Activated CD4-positive, alpha-beta T cell treated with anti-CD3 and anti-CD28 coated beads, Interleukin-2, amount 10 ng/mL, durations not matched to agents 7 days and 5 days (primary cell): ENCODE measurements at places on chromosomes 16 and 17.

DNA sequence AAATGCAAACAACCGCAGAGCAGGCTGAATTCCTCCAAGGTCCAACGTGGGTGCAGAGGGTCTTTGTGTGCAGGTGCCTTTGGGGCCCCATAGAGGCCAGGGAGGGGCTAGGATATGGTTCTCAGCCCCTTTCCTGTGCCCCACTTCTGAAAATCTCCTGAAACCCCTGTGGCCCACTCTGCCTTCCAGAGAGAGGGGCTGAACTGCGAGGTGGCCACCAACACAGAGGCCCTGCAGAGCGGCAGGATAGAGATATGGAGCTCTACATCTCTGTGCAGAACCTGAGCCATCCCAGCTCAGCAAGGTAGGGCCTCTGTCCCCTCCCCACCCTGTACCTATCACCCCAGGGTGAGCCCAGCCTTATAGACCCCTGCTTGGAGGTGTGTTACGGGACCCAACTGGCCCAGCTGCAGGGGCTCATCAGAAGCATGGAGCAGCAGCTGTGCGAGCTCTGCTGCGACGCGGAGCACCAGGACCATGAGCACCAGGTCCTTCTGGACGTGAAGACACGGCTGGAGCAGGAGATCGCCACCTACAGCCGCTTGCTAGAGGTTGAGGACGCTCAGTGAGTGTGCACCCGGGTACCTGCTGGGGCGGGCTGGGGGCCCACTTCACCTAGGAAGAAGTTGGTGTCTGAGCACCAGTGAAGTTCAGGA is 5.5 kb downstream of the USP6 start:
- no peak for DNase-seq

DNA sequence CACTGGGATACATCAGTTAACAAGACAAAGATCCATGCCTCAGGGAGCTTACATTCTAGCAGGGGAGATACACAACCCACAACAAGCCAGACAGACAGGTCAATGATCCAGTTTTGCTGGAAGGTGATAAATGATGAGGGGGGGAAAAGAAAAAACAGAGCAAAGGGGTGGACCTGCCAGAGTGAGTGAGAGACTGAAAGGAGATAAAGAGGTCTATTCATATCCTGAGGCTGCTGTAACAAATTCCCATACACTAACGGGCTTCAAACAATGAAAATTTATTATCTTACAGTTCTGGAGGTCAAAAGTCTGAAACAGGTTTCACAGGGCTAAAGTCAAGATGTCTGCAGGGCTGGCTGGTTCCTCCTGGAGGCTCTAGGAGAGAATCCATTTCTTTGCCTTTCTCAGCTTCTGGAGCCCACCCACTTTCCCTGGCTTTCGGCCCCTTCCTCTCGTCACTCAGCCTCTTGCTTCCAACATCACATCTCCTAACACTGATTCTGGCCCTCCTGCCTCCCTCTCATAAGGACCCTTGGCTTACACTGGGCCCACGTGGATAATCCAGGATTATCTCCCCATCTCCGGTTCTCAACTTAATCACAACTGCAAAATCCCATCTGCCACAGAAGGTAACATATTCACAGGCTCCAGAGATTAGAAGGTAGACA is 81.5 kb downstream of the GAS7 start:
- DNase-seq, result no peak

- no peak for DNase-seq
Observed at GRCh38 chr16:4900036-4900435, 36.9 kb downstream of the PPL start.

GRCh38 chr16:85301231-85301630 is 189.0 kb upstream of the CIBAR2 start:
- no peak for DNase-seq

GRCh38 chr16:28609631-28610594 is at the start of gene SULT1A1:
TSS of gene SULT1A1 (minus strand) at chr16:28610044. CDS start at chr16:28608855, 1,189 bp downstream.
- no peak for DNase-seq

DNA sequence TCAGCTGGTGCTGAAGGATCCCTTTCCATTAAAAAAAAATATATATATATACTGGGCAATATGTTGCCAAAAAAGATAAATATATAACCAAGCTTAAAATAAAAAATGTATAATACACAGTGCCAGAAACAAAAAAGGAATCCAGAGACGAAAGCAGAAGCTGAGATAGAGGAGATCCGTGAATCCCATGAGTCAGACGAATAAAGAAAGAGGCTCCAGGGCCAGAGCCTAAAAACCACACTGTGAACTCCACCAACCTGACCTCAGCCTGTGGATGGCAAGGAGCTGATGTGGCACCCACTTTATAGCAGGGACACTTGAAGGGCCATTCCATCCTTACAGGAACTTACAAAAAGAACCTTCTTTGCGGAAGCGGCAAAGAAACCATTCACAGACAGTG is 34.8 kb downstream of the PITPNM3 start:
- DNase-seq, result no peak

DNA sequence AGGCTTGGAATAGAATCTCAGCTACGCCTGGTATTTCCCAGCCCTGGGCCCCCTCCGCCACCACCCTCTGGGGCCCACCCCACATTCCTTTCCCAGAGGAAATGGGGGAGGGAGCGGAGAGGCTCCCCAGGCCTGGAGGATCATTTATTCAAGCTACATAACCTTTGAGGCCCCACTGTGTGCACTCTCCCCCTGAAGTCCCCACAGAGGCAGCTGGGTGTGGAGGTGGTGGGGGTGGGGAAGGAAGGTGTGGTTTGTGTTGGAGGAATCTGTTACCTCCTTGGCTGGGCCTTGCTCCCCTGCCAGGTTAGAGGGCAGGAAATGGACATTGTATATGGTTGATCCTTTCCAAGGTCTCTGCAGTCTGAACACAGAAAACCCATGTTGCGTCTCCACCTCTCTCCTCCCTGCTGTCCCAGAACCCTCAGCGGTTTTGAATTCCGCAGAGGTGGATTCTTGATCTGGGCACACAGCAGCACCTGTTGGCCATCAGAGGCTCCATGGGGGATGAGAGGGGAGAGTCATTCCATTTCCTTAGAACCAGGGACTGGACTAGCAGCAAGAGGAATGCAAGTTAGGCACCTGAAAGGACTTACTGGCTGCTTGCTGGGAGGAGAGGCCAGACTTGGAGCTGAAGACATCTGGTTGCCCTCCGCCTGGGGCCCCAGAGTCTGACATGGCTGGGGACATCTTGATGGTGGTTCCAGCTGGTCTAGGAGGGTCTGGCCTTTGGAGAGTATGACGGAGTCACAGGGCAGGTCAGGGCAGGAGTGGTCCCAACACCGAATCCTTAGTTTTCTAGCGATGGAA is 23.0 kb downstream of the ARHGAP23 start:
- no peak for DNase-seq

DNA sequence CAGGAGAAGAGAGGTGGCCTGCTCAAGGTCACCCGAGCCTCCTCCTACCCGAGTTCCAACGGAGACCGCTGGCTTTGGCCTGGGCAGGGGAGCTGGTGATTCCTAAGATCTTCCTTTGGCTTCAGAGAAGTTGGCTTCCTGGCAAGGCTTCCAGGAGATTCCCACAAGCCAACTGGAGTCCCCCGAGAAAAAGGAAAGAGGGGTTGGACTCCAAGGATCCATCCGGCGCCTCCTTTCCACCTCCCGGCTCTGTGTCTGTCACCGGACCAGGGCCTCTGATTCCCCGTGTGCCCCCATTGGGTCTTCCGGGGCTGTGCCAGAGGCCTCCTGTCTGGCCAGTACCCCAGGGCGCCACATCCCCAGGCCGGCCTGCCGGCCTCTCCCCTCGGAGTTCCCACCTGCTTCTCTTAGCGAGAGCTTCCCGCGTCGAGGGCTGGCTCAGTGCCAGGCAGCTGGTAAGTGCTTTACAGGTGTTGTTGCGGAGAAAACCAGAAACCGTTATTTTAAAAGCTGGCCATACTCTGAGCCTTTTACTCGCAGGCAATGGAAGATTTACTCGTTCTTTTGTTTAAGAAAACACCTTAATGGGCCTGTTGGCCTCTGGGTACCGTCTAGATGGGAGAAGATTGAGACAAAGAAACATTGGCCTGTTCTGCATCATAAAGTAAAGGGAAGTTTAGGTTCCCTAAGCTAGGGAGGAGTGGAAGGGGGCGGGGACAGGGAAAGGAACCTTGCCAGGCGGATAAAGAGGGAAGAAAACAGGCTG is 258.4 kb upstream of the SDK2 start:
- no peak for DNase-seq

GRCh38 chr17:35519906-35520442 is 17.5 kb downstream of the SLFN12L start:
- no peak for DNase-seq

DNA sequence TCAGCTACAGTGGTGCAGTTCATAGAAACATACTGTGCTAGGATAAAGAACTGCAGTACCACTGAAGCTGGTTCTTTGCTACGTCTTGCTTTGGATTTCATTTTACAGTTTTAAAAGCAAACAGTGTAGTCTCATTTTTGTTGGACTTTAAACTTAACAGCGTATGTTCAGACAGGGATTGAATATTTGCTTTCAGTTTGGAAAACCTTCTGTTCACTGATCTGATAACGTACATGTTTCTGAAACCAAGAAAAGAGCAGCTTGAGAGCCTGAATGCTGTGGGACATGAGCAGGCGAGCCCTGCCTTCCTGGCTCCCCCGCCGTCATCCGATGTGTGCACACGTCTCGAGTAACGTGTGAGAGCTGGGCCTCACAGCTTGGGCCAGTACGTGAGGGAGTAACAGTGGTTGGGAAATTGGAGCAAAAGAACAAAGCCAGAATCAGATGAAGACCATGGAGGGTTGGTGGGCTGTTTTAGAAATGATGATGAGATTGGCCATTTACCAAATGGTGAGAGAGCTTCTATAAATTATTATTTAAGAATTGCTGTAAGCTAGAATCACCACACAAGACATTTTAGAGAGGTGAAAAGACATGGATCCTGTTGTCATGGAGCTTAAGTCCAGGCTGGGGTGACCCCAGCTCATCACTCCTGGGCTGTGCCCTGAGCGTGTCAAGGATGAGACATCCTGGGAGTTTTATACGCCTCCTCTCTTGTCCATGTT is 20.8 kb upstream of the CLEC18C start:
- no peak for DNase-seq

DNA sequence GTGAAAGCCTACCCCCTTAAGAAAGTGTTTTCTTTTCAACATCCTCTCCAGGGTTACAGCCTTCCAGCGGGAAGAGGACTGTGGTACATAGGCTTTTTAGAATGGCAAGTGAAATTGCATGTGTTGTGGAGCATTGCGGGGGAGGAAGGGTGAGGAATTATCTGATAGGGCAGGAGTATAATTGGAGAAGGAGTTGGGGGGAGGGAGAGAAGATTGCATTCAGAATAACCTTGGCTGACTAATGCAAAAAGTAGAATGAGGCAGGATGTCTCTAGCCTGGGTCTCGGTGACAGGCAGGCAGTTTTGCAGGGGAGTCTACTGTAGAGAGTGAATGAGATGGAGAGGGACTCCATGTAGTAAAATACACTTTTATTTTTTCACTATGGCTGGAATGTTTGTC is 2.4 kb upstream of the CDH8 start:
- no peak for DNase-seq

DNA sequence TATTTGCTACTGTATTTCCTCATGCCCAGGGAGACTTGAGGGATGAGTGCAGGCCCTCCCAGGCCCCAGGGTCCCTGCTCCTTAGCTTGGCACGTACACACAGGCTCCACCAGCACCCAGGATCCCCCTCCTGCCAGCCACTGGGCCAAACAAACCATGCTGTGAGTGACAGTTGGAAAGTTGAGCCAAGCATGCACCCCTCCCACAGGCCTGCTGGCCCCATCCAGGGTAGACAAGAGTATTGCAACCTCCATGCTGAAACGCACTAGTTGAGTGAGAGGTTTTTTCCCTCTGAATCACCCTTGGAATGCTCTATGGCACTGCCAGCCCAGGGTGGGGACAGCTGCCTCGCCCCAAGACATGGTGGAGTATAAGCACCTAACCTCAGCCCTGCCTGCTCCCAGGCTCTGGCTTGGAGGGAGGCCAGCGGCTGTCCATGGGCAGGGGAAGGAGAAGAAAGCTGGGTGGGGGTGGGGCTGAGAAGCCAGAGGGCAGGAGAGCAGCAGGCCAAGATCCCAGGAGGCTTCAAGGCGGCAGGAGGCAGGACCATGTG is 49.6 kb downstream of the PITPNM3 start:
- DNase-seq, result no peak

- no peak for DNase-seq
Observed at GRCh38 chr16:83804366-83804765, 3.4 kb upstream of the HSBP1 start.

DNA sequence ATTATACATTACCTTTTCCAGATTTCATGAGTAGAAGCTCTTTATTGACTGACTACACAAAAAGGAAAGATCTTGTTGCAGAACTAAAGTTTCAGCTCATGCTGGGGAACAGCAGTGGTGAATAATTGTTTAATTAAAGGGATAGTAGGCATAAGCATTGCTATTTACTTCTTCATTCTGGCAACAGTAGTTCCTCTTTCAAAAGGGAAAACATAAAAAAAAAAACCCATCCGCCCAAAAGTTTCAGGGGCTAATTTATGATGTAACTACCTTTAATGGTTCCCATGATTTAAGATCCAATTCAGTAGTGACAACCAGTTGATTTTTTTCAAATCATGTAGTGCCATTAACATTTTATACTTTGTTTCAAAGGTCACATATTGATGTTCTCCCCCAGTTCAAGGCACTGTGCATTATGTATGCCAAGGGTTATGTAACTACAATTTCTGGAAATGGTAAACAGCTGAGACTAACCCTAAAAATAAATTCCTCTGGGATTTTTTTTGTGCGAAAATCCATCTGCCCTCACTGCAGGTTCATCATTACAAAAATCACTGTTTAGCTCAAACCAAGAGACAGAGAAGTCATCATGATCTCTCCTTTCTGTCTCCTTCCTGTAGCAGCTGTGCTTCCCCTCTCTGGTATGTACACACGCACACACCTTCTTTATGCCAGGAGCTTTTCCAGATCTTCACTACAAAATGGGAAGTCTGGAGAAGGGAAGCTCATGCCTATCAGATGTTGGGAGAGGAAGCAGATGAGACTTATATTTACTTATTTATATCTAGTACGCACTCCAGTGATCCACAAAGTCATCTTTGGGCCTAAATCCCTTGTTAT is 2.2 kb upstream of the PHLPP2 start:
- no peak for DNase-seq

DNA sequence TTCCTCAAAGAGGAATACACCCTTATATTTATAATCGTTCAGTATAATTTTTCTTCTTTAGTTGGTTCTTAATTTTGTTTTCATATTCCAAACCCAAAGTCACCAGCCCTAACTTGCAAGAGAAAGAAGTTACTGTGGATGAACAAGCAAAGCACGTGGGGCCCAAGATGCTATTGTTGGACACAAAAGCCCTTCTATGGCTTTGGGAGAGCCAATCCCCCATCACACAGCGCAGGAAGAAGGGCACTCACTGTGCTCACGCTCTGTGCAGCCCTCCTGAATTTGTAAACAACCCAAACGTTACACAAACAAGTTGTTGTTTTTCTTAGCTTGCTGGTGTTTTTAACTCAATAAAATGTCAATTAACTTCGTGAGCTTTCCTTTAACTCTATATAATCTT is 22.5 kb downstream of the SPPL2C start:
- DNase-seq, result no peak

DNA sequence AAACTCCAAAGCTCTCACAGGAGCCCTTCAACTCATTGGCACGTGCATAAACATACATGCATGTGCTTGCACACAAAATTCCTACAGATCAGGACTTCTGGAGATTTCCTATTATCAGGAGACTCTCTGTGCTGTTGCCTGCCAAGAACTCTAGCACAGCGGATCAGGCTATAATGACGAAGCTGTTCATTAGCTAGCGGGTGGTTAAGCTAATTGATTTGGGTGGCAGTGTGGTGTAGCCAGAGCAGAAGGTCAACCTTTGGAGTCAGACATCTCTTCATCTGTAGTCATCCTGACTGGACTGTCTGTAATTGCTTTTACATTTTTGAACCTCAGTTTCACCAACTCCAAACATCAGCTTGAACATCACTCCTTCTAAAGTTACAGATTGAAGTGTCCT is 69.0 kb downstream of the KIF2B start:
- DNase-seq, result no peak
